ENCODE measurements at places on chromosomes 6 and 20.
A peak's percentile ranks its signal among the peaks of the same experiment; 100 is the strongest.

GRCh38 chr20:36447101-36447500 lies 94.2 kb upstream of the MYL9 start:
- no peak for DNase-seq

GRCh38 chr20:1322511-1323245 lies 6.3 kb downstream of the SDCBP2 start:
- no peak for DNase-seq

DNA sequence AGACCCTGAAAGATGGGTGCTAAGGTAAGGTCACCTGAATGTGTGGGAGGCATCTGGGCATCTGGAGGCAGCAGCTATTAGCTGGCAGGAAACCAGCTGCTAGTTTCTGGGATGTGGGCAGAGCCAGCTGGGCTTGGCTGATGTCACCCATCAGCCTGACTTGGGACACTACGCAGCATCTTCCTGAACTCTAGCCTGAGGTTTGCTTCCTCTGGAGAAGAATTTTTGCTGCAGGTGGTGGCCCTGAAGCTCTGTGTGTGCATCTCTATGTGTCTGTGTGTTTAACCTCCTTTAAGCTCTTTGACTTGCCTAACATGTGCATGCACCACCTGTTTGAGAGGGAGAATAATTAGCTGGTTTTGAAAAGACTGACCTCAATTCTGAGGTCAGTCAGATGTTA lies 465.1 kb upstream of the CHD6 start:
- no peak for DNase-seq

DNA sequence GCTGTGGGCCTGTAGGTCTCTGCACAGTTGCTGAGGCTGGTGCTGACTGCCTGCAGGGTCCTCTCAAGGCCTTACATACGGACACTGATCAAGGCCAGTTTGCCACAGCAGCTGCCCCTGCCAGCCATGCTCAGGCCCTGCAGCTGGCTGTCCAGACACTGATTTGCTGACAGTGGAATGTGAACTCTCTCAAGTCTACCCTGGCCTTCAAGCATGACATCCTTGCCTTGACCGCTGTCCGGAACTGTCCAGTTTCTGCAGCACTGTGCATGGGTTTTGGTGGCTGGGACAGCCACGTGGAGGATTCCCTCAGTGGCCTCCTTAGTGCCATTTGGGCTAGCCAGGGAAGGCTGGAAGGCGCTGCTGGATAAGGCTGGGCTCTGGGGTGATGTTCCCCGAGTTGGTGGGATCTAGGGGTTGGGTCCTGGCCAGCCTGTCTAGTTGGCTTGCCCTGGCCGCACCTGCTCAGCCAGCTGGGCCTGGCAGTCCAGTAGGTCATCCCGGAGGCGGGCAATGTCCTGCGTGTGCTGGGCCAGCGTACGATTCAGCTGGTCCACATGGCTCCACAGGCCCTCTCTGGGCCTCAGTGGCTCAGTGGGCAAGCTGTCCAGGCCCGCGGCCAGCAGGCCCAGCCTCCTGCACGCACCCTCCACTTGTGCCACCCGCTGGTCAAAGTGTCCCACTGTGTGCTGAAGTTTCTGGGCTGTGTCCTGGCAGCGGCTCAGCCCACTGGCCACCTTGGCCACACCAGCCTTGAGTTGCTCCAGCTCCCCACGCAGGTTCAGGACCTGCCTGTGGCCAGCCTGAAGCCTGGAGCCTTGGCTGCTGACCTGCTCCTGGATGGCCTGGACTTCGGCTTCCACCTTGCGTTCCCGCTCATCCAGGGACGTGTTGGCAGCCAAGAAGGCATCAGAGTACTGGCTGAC lies 5.5 kb downstream of the EMILIN3 start:
- no peak for DNase-seq

- no peak for DNase-seq
Measured at GRCh38 chr20:10982692-10983091, 308.9 kb upstream of the JAG1 start.

DNA sequence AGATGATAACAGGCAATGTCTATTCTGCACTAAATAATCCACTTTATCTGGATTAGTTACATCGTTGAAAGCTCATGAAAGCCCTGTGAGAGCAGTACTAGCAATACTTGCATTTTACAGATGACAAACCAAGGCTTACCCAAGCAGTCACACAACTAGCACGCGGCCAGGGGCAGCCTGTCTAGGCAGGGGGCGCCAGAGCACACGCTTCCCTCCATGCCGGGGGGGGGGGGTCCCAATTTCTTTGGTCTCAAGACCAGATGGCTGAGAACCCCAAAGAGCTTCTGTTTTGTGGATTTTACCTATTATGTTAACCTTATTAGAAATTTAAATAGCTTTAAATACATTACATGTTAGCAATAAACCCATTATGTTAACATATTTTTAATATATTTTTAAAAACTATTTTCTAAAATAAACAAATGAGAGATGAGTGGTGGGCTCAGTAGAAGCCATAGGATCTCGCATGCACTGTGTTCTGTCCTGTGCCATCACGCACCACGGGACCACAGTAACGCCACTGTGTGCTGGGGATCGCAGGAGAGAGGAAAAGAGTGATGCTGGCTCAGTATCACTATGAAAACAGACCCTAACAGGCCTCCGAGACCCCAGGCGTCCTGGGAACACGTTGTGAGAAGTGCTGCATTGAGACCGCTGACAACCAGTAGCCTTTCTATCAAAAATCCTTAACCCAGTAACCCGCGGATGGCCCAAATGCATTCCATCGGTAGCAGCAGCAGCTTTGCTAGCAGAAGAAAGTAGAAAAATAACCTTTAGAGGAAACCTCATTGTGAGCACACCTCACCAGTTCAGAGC lies 5.3 kb upstream of the PRR18 start:
- peak; percentile 43 for DNase-seq

DNA sequence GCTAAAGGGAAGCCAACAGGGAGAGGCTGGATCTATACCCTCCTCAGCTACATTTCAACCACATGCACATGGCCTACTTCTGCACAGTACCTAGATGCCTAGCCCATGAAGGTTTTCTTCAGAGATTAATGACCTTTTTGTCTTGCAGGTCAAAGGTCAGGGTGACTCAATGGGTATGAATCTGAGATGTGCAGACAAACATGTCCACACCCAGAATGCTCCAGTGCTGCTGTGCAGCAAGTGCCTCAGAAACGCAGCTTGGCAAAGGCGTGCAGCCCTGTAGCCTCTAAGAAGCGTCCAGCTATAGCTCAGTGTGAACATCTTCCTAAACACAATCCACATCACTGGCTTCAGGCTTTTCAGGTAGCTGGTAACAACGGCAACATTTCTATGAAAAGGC lies 24.4 kb downstream of the MAP1LC3A start:
- no peak for DNase-seq

GRCh38 chr6:113304116-113304515 lies 553.0 kb upstream of the MARCKS start:
- no peak for DNase-seq

DNA sequence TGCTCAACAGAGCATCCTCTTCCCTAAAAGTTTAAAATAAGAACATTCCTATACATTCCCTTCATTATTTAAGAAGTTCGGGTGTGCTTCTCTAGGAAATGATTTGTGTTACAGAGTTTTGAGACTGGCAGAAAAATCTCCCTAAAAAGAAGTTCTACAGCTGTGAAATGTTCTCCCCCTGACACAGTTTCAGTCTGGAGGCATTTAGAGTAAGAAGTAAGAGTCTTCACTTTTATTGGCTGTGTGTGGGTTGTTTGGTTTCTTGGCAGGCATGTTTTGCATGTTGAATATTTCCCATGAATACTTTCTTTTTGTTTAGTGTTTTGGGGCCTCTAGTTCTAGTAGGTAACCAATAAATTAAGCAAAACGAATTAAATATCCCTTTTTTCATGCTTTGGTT lies 195.9 kb downstream of the TENT5A start:
- no peak for DNase-seq

DNA sequence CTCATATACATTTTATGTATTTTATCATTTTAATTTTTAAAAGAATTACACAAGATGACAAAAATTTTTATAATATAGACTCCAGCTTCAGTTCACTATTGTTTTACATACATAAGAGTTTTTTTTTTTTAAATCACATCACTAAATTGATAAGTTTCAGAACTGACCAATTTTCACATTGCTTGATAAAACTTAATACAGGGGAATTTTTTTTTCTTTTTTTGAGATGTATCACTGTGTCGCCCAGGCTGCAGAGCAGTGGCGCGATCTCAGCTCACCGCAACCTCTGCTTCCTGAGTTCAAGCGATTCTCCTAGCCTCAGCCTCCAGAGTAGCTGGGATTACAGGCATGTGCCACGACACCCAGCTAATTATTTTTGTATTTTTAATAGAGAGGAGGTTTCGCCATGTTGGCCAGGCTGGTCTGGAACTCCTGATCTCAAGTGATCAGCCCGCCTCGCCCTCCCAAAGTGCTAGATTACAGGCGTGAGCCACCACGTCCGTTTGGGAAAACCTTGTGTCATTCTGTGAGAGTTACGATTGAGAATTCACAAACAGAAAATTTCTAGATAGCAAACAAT lies 36.6 kb upstream of the BTN3A2 start:
- no peak for DNase-seq

- peak; percentile 56 for DNase-seq
Measured at GRCh38 chr6:32945108-32945760, 4.4 kb upstream of the HLA-DMB start.

GRCh38 chr6:39952167-39952566 lies 17.9 kb upstream of the MOCS1 start:
- DNase-seq: no peak

- peak; percentile 80 for DNase-seq
Measured at GRCh38 chr6:98845211-98846020, 11.0 kb downstream of the POU3F2 start.

GRCh38 chr6:121934451-121934850 lies 465.0 kb upstream of the HSF2 start:
- no peak for DNase-seq

GRCh38 chr6:90062051-90062450 lies 167.8 kb downstream of the GJA10 start:
- DNase-seq: no peak

DNA sequence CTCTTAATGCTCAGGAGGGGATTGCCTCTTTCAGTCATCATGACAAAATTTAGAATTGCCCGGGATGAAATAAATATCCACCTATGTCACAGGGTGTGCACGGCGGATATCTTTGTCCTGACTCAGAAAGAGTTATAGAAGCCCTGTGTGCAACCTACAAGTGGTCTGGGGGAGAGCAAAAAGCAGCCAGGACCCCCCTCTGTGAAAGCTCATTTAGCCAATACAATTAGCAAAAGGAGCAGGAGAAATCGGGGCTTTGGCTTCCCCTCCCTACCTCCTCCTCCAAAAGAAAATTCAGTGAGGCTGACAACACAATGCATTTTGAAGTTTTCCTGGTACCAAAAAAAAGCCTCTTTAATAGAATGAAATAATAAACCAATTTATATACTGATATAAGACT lies 21.8 kb downstream of the FOXA2 start:
- no peak for DNase-seq

DNA sequence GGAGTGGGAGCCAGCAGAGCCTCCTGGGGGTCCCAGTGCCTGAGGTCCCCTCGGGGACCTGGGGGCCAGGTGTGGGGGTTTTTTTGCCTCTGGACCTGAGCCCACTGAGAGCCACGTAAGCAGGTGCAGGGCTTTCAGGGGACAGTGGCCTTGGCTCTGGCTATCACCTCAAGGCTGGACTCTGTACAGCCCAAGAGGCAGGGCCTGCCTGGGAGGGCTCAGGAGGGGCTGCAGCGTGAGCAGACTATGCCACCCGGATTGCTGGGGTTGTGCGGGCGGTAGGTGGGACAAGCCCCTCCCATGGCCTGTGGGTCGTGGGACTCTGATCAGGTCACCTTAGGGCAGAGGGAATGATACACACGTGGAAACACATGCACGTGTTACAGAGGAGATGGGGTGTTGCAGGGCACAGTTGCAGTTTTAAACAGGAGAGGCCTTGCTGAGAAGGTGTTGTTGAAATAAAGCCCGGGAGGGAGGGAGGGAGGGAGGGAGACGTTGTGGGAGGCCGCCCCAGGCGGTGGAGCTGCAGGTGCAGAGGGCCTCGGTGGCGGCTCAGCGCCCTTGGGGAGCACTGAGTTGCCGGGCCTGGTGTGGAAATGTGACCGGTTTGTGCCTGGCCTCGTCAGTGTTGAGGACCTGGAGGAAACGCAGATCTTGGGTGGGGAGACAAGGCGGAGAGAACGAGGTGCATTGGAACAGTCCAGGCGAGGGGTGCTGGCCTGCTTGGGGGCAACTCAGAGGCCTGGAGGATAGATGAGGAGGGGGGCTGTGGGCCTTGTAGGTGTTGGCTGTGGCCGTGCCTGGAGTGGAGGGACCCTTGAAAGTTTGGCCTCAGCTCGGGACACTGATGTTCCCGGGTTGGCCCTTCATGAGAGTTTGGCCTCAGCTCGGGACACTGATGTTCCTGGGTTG lies 2.3 kb downstream of the TCEA2 start:
- DNase-seq: no peak

GRCh38 chr6:133165235-133165634 lies 75.9 kb upstream of the EYA4 start:
- no peak for DNase-seq

GRCh38 chr6:13872681-13873080 lies 52.1 kb upstream of the RNF182 start:
- DNase-seq: no peak

- DNase-seq: no peak
Measured at GRCh38 chr6:157613011-157613522, 210.0 kb upstream of the SNX9 start.

- DNase-seq: no peak
Measured at GRCh38 chr20:18197382-18198070, 59.9 kb downstream of the KAT14 start.

- no peak for DNase-seq
Measured at GRCh38 chr20:37681384-37682112, 12.3 kb upstream of the CTNNBL1 start.

- no peak for DNase-seq
Measured at GRCh38 chr20:50286609-50287008, 96.0 kb downstream of the CEBPB start.

Data from stimulated activated CD4-positive, alpha-beta T cell treated with anti-CD3 and anti-CD28 coated beads, Interleukin-15, amount 100 ng/mL, for 24 hours (primary cell).